ENCODE measurements at places on chromosomes 3 and 15. TPM values are rescaled to one million over a fixed set of nuclear protein-coding genes. Genes with fewer than 3 reads are reported as not detected.
A peak's percentile ranks its signal among the peaks of the same experiment; 100 is the strongest.

The HYKK gene
- 5.8 TPM for total RNA-seq

The ANKRD63 gene
- not detected for total RNA-seq

The PDZRN3 gene
- total RNA-seq: 149 TPM

The GPR176 gene
- total RNA-seq: 1.7 TPM

The ZBTB47 gene
- total RNA-seq: 79.7 TPM

The AMIGO3 gene
- total RNA-seq: not detected

The SLC7A14 gene
- total RNA-seq: 1.3 TPM

The ANKRD34C gene
- total RNA-seq: not detected

DNA sequence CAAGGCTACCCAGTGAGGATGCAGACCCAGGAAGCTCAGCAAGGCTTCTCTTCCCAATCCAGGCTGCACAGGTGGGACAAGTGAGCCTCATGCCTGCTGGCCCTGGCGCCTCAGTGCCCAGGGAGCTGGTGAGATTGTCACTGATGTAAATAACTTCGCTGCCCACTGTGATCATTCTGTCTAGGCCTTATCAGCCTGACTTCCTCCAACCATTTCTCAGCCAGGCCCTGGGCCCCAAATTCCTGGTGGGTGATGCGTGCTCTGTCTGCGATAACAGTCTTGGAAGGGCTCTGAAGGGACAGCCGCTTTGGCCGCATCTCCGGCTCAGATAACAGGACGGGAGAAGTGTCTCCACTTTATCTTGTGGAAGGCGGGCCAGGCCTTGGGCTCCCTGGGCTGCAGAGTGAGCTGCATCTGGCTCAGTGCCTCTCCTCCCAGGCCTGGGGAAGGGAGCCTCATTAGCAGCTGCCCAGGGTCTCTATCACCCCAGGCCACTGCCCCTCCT lies 2.2 kb upstream of the FBLN2 start:
- DNase-seq: no peak

GRCh38 chr3:174957081-174957480 lies 97.9 kb downstream of the NAALADL2 start:
- no peak for DNase-seq

GRCh38 chr3:70606018-70606417 lies 293.6 kb upstream of the MDFIC2 start:
- no peak for DNase-seq

DNA sequence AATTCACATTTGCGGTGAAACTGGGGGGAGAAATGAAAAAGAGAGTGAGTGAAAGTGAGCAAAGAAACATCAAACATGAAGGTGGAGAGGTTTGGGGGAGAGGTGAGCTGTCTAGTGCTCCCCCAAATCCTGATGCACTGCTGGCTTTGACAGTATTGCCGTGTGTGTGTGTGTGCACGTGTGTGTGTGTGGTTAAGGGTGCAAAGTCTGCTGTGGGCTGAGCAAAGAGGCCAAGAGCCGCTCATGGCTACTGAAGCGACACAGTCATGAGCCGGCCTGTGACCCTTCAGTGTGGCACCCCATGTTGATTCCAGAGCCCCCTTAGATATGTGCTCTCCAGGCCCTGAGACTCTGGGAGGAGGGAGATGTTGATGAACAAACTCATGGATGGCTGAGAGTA lies 94.3 kb downstream of the DGKG start:
- no peak for DNase-seq

DNA sequence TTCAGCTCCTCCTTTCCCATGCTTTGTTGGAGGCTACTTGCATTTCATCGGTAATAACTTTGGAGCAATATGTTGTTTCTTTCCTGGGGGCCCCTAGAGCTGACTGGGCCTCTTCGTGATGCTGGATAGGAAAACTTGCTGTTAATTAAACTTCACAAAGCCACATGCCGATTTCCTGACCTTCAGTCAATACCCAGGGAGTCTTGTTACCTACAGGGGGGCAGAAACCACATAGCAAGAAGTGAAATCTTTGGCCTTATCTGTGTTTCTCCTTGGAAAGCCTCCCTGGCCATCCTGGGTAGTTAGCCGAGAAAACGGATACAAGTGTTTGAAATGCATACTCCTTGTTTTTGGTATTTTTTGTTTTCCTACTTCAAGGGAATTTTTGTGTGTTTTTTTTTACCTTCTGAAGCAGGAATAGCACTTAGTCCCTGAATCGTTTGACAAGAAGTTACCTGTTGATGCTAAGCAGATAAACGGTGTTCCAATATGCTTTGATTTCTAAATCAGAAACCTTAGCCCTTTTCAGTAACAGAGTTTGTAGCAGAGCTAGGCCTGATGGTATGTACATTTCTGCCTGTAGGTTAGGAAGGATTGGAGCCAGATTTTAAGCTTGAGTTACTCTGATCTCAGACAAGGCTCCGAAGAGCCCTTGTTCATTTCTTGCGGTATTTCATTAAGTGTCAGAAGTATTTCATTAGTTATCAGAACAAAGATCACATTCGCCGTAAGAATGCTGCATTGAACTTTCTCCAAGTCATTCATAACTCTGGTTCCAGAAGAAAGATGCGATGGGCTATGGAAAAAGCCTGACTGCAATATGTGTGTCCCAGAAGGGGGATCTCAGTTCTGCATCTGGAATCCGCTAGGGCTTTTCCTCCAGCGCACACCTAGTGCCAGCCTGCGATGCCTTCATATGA lies 111.5 kb downstream of the THSD4 start:
- DNase-seq: no peak

GRCh38 chr3:195863121-195864061 lies 45.0 kb downstream of the TNK2 start:
- DNase-seq: peak; percentile 95

GRCh38 chr3:4030624-4031023 lies 231.4 kb downstream of the LRRN1 start:
- DNase-seq: no peak

DNA sequence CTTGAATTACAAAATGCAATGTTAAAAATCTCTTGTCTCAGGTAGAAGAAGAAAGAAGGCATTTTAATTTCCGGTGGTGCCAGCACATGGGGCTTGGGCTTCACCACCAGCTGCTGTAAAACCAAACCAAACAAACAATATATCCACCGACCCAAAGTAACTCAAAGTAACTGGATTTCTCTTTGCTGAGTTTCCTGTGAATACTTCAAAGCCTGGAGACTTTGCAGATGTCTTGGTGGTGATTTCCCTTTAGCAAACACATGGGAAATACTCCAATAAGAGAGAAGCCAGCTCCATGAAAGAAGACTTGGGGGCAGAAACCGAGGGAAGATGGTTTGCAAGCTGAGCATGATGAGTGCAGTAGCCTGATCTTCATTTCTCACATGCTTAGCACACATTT lies 62.6 kb downstream of the EIF4E3 start:
- peak; percentile 53 for DNase-seq

GRCh38 chr3:127964053-127964452 lies 49.0 kb downstream of the KBTBD12 start:
- DNase-seq: no peak

GRCh38 chr3:126394179-126394976 lies at the start of gene CFAP100:
CFAP100 (plus strand) TSS chr3:126394909; CDS start chr3:126396001, 1,092 bp downstream.
- DNase-seq: no peak

GRCh38 chr15:52115598-52116427 lies 3.2 kb upstream of the BCL2L10 start:
- no peak for DNase-seq
